Fibroblast of skin of left biceps (primary cell): ENCODE measurements at places on chromosomes 4 and X.

DNA sequence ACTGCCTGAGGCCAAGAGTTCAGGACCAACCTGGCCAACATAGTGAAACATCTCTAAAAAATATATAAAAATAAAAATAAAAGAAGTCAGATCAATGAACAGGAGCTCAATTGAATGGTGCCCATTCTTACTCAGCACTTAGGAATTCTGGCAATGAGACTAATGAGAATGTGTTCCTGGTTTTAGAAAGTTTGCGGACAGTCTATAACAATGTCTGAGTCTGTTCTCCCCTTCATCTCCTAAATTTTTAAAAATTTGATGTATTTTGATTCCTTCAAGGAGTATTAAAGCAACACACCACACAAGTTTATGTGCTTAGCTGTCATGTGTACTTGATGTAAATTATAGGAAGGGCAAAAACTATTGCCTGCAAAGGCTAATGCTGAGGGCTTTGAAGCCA lies 30.6 kb upstream of the KCNIP4 start:
- DNase-seq, result no peak

GRCh38 chrX:129145385-129145784 lies 377.9 kb downstream of the SMARCA1 start:
- no peak for DNase-seq

- DNase-seq, result no peak
Measured at GRCh38 chr4:177116161-177116560, 193.5 kb upstream of the NEIL3 start.

- DNase-seq, result no peak
Measured at GRCh38 chr4:24910499-24910898, 2.3 kb downstream of the CCDC149 start.

GRCh38 chr4:136858903-136859302 lies 673.4 kb downstream of the PCDH18 start:
- DNase-seq, result no peak

- DNase-seq, result no peak
Measured at GRCh38 chr4:21413807-21414370, 534.7 kb downstream of the KCNIP4 start.

- no peak for DNase-seq
Measured at GRCh38 chr4:5052204-5052702, 973 bp downstream of the STK32B start.

GRCh38 chr4:119570401-119570800 lies 58.2 kb downstream of the PDE5A start:
- DNase-seq, result no peak
